NCI-H2081 (cell line): ENCODE measurements at places on chromosomes 6 and 20.

- DNase-seq = no peak
Measured at GRCh38 chr6:52359403-52359802, 2.5 kb upstream of the PAQR8 start.

GRCh38 chr6:14246876-14247275 lies 129.3 kb downstream of the CD83 start:
- DNase-seq = no peak

DNA sequence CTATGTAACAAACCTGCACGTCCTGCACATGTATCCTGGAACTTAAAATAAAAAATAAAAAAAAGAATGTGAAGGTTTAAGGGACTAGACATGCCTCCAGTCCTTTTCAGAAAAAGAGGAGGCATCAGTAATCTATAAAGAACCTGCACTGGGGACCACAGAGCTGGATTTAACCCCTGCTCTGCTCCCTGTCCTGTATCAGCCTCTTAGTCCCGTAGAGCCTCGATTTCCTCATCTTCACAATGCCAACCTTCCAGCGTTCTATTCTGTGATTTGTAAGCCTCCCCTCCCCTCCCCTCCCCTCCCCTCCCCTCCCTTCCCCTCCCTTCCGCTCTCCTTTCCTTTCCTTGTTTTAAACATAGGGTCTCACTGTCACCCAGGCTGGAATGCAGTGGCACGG lies 31.1 kb upstream of the TMEM181 start:
- DNase-seq = no peak

GRCh38 chr6:6390849-6391602 lies 70.6 kb upstream of the F13A1 start:
- DNase-seq = no peak

- DNase-seq = no peak
Measured at GRCh38 chr6:110949679-110950285, 8.7 kb upstream of the GTF3C6 start.

GRCh38 chr20:39713076-39713840 lies 751.1 kb downstream of the DHX35 start:
- no peak for DNase-seq

- no peak for DNase-seq
Measured at GRCh38 chr6:125481056-125481455, 179.3 kb upstream of the HDDC2 start.

DNA sequence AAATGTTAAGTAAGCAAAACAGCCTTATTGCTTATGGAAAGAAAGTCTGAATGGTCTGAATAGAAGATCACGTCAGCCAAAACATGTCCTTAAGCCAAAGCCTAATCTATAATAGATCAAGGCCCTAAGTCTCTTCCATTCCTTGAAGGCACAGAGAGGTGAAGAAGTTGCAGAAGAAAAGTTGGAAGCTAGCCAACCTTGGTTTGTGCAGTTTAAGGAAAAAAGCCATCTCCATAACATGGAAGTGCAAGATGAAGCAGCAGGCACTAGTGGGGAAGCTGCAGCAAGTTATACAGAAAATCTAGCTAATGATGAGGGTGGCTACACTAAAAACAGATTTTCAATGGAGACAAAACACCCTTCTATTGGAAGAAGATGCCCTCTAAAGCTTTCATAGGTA lies 29.1 kb downstream of the LRRN4 start:
- no peak for DNase-seq

DNA sequence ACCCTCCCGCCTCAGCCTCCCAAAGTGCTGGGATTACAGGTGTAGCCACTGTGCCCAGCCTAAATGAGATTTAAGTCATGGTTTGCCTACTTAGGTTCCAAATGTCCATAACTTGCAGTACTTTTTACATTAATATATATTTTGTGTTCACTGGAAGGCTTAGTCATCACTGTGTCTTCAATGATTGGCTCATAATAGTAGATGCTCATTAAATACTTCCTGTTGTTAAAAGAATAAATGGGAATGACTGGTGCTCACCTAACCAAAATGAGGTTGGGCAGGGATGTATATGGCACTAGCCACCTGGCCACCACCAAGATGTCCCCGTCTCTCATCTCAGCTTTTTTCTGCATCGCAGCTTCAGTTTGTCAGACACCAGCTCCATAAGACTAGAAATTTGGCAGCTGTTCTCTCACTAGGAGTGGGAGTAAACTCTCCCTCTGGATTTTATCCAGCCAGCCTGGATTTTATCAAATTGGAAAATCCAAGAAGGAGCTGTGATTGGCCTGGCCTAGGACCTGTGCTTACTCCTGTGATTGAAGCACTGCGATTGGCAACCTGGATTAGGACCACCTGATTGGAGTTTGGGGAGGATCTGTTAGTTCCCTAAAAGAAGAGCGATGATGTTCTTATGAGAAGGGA lies 1.1 kb upstream of the GLO1 start:
- no peak for DNase-seq

- DNase-seq = no peak
Measured at GRCh38 chr6:84260926-84261325, 33.5 kb upstream of the CEP162 start.

GRCh38 chr6:111713236-111713635 lies 107.6 kb upstream of the TRAF3IP2 start:
- DNase-seq = no peak

GRCh38 chr6:82955841-82956240 lies 109.8 kb downstream of the UBE3D start:
- no peak for DNase-seq

GRCh38 chr6:107353773-107354382 lies 105.5 kb downstream of the PDSS2 start:
- DNase-seq = no peak

GRCh38 chr6:156395276-156395675 lies 381.9 kb upstream of the ARID1B start:
- DNase-seq = peak; percentile 11

DNA sequence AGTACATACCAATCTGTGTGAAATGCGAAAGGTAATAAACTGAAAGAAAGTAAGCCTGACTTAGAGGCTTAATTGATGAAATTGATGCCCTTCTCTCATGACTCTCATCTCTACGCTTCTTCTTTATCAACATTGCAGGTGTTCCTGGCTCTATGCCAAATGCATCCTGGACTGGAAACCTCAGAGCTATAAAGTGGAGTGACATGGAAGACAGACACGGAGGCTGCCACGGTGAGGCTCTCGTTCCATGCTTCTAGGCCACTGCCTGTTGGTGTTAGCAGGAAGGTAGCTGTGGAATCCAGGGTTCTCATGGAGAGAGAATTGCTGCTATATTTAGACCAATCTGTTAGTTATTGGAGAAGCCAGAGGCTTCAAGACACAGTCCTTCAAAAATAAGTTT lies 73.2 kb downstream of the C6orf52 start:
- peak; percentile 5 for DNase-seq

- DNase-seq = no peak
Measured at GRCh38 chr6:2562721-2563451, 187.8 kb downstream of the MYLK4 start.

- no peak for DNase-seq
Measured at GRCh38 chr6:141107591-141108160, 1025.0 kb upstream of the GJE1 start.

DNA sequence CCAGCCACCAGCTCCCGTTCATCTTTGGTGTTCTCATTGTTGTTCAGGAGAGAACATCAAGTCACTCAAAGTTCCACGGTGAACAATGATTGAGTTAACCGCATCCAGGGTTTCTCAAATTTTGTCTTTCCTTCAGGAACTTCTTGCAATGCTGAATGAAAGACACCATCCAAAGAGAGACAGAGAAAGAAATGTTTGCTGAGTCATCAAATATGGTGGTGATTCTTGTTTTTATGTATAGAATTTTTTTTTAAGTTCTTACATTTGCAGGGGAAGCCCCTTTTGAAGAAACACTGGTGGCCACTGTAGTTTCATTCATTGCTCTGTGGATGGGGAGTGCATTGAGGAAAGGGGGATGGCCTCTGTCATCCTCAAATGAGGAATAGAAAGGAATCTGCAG lies 62.3 kb upstream of the ENPP5 start:
- no peak for DNase-seq

GRCh38 chr20:22489626-22490286 lies 94.6 kb downstream of the FOXA2 start:
- no peak for DNase-seq

DNA sequence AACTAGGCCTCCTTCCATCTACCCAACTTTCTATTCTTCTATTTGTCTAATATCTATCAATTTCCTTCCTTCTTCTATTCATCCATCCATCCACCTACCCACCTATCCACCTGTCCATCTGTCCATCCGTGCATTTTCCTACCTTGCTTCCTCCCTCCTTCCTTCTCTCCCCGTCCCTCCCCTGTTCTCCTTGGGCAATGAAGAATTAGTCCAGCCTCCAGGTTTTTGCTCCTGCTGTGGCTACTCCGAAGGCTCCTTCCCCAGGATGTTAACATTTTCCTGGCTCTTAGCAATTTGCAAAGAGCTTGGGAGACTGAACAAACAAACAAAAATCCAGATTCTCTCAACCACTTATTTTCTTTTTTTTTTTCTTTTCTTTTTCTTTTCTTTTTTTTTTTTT lies 81.6 kb downstream of the KCNB1 start:
- no peak for DNase-seq

GRCh38 chr6:74277777-74278186 lies 581.8 kb downstream of the CD109 start:
- peak; percentile 53 for DNase-seq

- no peak for DNase-seq
Measured at GRCh38 chr6:29927841-29928388, 14.4 kb upstream of the HLA-A start.

- no peak for DNase-seq
Measured at GRCh38 chr6:168711049-168711640, 270.2 kb downstream of the SMOC2 start.

GRCh38 chr20:15890407-15890982 lies 682.8 kb downstream of the KIF16B start:
- DNase-seq = peak; percentile 51

GRCh38 chr6:37858363-37858762 lies 38.8 kb downstream of the ZFAND3 start:
- DNase-seq = no peak

GRCh38 chr6:128244751-128245405 lies 275.5 kb downstream of the PTPRK start:
- DNase-seq = no peak

GRCh38 chr6:158312672-158313397 lies 570 bp downstream of the TULP4 start:
- no peak for DNase-seq

- peak; percentile 10 for DNase-seq
Measured at GRCh38 chr6:30821862-30822784, 62.2 kb upstream of the DDR1 start.

DNA sequence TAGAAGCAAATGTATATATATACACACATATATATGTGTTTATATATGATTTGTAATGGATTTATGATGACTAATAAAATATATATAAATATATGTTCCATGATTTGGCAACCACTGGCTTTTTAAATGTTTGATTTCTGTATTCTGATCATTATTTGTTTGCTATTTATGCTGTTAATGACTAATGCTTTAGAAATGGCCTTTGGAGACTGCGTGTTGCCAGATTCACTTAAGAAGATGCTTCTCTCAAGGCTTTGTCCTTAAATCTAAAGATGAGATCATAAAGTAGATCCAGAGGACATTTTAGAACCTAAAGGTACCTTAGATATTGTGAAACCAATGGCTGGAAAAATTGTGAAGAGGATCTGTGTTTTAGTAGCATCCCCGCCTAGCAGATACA lies 116.0 kb upstream of the SUPT3H start:
- DNase-seq = no peak

GRCh38 chr6:84453499-84453898 lies 226.1 kb upstream of the CEP162 start:
- no peak for DNase-seq

- no peak for DNase-seq
Measured at GRCh38 chr20:9829835-9830234, 9.0 kb downstream of the PAK5 start.
